ENCODE measurements at places on chromosomes 13 and 19.

- DNase-seq, result no peak
These were observed 17.3 kb upstream of the FCGBP start for GRCh38 chr19:39951686-39952085.

DNA sequence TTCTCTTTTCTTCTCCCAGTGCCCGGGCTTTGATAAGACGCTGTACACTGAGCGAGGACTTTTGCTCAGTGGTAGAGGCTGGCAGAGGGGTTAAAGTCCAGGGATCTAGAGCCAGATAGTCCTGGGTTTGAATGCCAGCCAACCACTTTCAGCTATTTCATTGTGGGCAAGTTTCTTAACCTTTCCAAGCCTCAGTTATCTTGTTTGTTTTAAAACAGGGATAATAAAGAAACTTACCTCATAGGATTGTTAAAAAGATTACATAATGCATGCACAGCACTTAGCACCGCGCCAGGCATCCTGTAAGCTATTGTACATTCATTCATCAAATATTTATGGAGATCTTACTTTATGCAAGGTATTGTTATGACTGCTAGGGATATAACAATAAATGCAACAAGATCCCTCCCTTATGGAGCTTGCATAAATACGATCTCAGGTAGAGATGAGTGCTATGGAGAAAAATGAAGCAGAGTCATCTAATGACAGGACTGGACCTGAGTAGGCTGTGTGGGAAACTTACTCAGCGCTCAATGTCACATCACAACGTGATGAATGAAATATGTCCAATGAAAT, 70.8 kb downstream of the LNX2 start:
- DNase-seq, result no peak

DNA sequence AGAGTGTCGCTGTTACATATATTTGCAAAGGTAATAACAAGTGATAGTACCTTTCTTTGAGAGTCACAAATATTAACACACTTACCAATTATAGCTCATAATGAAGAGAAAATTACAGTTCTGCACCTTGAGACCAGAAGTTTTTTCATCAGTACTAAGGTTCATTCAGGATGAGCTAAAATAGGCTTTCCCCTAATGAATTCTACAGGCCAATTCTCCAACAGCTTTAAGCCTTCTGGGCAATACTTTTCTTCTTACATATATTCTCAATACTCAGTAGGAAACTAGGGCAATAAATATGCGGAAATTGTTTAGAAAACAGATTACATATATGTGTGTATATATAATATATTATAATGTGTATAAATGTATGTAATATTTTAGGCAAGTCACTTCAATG, 2672.8 kb upstream of the PCDH20 start:
- DNase-seq, result no peak

DNA sequence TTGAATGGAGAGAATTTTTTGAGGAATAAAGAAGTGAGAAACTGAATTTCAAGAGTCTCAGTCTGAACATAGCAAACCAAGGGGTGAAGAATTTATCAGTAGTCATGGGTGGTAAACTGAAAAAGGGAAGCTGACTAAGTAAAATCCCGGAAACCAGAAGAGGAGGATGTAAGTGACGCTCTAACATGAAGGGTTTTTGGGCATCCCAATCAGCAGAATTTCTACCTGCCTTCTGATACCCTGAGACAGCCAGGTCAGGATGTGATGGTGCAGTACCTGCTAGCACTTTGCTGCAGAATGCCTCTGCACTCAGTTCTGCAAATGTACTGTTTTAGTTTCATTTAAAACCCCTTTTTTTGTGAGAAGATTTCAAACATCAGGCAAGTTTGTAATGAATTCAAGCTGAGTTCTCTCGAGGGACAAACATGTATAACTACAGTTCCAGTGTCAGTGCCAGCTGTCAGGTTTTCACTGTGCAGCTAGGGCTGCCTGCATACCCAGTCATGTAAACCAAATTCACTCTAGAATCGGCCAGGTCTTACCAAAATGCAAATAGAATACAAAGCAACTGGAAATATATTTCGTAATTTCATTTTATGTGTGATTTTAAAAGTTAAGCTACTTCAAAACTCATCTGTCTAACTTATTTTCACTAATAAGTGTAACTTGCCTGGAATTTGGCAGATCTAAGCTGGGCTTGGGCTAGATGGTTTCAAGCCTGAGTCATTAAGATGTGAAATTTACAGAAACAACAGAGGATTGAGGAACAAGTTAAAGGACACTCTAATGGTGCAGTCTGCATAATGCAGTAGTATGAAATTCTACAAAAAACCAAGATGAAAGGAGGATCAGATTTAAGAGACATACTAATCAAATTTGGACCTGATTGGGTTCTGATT, 13.8 kb downstream of the METTL21C start:
- DNase-seq, result no peak

DNA sequence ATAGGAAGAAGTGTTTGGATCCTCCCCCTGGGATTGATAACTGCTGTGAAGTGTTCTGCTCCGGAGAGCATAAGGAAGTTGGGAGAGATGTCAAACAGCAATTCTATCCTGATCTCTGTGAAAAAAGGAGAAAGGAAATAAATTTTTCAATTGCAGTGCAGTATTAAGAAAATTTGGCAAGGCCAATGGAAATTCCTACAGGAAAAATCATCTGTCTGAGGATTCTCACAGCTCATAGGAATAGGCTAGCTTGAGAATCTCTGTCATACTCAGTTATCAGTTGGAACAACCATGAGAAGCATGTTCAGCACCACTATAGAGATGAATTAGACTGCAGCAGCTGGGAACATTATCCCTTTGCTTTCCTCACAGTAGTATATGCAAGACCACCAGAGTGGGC, 1238.9 kb upstream of the MIR17HG start:
- no peak for DNase-seq

GRCh38 chr13:25874064-25874737, 177.6 kb downstream of the SHISA2 start:
- no peak for DNase-seq

GRCh38 chr13:80716610-80717081, 375.7 kb upstream of the SPRY2 start:
- no peak for DNase-seq

DNA sequence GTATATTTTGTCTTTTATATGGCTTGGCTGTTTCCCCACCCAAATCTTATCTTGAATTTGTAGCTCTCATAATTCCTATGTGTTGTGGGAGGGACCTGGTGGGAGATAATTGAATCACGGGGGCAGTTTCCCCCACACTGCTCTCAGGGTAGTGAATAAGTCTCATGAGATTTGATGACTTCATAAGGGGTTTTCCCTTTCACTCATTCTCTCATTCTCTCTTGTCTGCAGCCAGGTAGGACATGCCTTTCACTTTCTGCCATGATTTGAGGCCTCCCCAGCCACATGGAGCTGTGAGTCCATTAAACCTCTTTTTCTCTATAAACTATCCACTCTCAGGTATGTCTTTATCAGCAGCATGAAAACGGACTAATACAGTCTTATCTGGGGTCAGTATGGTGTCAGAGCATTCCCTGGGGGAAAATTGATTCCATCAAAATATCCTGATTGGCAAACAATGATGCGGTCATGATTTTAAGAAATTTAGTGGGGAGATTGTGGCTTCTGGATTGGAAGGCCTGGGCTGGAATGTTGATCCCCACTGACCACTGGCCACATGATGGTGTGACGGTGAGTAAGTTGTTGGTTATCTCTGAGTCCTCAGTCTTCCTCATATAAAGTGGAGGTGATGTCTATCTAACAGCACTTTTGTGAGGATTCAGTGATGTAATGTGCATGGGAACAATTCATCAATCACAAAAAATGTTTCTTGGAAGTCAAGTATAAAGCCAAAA, 27.5 kb upstream of the ANKRD10 start:
- DNase-seq, result no peak

DNA sequence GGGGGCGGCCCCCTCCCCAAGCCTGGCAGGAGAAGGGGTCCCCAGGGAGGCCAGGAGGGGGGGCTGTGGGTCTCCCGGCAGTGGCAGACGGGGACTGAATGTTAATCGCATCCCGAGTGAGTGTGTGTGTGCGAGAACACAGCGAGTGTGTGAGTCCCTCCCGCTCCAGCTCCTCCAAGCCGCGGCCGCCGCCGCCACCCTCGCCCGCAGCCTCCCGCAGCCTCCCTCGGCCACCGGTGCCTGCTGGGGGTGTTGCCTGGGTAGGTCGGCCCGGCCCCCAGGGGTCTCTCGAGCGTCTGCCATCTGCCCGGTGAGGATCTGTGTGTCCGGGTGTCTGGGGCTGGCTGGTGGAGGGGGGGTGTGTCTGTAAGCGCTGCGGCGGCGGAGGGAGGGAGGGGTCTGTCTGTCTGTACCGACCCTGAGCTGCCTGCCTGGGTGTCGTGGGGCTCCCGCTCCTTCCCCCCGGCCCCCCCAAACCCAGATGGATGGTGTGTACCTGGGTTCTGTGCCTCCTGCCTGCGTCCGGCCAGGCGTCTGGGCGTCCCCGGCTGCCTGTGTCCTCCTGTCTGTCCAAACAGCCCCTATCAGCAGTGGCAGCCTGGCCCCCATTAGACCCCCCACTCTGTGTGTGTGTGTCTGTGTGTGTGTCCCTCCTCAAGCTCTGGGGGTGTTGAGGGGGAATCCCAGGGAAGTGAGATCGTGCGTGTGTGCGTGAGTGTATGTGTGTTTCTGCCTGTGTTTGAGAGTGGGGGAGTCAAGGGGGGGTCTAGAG, at the start of gene GRIN2D:
TSS of gene GRIN2D (plus strand) at position 110 of the 772 bp plus-strand sequence. CDS start 4,725 bp downstream, outside the sequence.
- no peak for DNase-seq

DNA sequence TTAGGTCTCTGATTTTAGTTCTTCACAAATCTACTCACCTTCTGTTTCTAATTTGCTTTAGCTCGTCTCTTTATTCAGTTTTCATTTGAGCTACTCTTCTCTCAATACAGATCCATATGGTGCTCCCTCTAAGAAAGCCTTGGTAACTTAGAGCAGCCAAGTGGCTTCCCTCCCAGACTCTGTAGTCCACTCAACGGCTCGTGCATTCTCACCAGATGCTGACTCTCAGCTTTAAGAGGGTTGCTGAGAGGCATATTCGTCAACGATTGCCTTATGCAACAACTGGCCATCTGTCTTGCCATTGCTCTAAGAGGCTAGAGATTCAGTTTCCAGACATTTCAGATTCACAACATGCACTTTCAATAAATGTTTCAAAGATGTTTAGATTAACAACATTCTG, 785.8 kb upstream of the SLC10A2 start:
- DNase-seq, result no peak

DNA sequence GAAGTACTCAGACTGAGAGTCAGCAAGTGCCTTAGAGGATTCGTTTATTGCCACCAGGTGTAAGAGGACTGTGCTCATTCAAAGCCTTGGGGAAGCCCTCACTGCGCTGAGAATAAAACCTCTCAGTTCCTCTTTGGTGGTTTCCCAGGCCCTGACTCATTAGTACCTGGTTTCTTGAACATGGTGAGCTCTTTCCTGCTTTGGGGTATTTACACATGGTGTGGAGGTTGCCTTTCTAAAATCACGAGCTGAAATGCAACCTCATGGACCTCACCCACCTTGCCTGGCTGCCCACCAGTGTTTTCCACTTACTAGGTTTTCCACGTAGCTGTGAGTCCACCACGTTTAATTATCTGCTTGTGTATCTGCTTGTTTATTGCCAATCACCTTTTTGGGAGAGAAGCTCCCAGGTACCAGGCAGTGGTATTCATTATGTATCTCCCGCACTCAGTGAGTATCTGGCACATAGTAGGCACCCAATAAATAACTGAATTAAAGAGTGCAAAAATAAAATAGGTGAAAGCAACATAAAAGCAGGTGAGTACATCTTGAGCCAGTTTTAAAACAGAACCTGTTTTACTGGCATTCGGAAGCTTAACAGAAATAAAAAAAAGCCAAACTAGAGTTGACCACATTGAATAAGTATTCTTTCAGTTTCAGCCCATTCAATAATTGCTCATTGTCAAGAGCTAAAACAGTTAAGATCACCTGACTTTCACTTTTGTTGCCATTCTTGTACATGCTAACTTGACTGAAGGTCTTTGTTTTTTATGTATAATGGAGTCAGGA, 533.0 kb downstream of the MYO16 start:
- DNase-seq, result no peak

GRCh38 chr13:113064534-113065405, 40.8 kb upstream of the F7 start:
- no peak for DNase-seq

- no peak for DNase-seq
These were observed 5.5 kb downstream of the FPR2 start for GRCh38 chr19:51766461-51766860.

- no peak for DNase-seq
These were observed 20.5 kb downstream of the MICU2 start for GRCh38 chr13:21583478-21583877.

- no peak for DNase-seq
These were observed 307.7 kb downstream of the PCDH20 start for GRCh38 chr13:61107989-61108388.

DNA sequence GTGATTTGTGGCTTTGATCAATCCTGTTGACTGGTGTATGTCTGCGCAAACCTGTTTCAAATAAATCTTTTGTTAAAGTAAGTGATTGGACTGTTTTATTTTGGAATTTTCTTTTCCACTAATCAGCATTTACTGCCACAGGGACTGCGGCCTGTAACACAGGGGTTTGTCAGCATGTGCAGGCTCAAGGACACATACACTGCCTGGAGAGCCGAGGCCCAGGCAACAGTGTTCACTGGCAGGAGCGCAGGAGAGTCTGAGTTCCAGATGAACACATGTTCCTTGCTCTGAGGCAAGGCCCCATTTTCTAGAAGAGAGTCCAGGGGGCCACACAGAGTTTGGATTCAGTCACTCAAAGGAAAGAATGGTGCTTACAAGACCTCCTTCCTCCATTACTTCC, 26.0 kb downstream of the SHISA2 start:
- no peak for DNase-seq

- DNase-seq, result no peak
These were observed 9.8 kb upstream of the SIGLEC8 start for GRCh38 chr19:51467864-51468544.

GRCh38 chr13:113769881-113770280, 10.9 kb downstream of the TMEM255B start:
- DNase-seq, result no peak

DNA sequence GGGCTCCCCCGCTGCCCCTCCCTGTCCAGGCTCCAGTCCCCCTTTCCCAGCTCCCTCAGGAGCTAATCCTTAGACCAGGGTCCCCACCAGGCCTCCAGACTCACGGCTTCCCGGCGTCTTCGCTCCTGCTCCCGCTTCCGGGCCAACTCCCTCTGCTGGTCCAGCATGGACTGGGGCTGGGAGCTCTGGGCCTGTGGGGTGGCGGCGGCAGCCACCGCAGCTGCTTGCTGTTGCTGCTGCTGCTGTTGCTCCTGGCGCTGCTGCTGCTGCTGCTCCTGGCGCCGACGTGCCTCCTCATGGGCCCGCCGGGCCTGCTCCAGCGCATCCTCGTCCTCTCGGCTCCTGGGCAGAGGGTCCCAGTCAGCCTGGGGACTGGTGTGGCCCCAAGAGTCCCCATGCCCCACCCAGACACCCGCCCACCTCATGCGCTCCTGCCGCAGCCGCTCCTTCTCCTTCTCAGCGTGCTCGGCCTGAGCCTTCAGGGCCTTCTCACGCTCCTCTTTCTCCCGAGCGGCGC, 6.4 kb upstream of the EPHX3 start:
- no peak for DNase-seq

GRCh38 chr13:53920916-53921315, 892.3 kb downstream of the OLFM4 start:
- DNase-seq, result no peak

GRCh38 chr19:30662211-30662861, 290.2 kb downstream of the ZNF536 start:
- no peak for DNase-seq

Data from activated CD8-positive, alpha-beta memory T cell treated with anti-CD3 and anti-CD28 coated beads for 1 hour (primary cell).